NCI-H524 (cell line): ENCODE measurements at places on chromosomes 11 and 22.

DNA sequence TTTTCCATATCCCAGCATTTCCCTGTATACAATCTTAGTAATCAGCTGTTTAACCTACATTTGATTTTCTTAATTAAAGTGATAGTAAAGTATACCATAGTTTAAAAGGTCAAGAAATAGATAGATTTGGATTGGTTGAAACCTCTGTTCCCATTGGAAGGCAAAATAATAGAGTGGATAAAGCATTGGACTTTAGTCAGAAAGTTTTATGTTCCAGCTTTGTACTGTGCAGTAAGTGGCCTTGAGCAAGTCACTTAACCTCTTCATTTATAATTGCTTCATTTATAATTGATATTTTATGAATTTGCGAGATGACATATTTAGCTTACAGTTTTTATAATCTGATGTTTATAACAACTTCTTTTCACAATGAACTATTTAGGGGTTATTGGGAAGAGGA is 3.6 kb downstream of the ZFP91 start:
- no peak for DNase-seq

GRCh38 chr11:110027627-110028371 is 65.4 kb upstream of the ZC3H12C start:
- no peak for DNase-seq

- no peak for DNase-seq
Observed at GRCh38 chr11:72409458-72409857, 24.9 kb downstream of the CLPB start.

DNA sequence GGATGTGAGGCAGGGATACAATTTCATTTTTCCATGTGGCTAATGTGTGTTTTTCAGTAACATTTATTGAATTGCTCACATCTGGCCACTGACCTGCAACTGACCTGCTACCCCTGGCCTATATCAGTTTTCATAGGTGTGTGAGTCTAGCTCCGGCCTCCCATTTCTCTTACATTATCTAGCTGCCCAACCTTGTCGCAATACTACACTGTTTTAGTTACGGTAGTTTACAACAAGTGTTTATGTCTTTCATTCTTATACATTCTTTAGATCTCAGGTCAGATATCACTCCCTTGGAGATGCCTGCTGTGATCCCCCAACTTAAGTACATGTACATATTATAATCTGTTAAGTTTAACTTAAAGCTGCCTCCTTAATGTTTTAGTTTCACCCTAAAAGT is 2.3 kb upstream of the CYB5R2 start:
- no peak for DNase-seq
